Stimulated activated CD4-positive, alpha-beta T cell treated with anti-CD3 and anti-CD28 coated beads, Interleukin-1b, Interleukin-23, amount 100 ng/mL, for 1 hour (primary cell): ENCODE measurements at places on chromosomes 11 and 22.

GRCh38 chr11:90738799-90739198, 516.0 kb upstream of the CHORDC1 start:
- no peak for DNase-seq

GRCh38 chr11:36693139-36693843, 95.3 kb upstream of the RAG2 start:
- no peak for DNase-seq

DNA sequence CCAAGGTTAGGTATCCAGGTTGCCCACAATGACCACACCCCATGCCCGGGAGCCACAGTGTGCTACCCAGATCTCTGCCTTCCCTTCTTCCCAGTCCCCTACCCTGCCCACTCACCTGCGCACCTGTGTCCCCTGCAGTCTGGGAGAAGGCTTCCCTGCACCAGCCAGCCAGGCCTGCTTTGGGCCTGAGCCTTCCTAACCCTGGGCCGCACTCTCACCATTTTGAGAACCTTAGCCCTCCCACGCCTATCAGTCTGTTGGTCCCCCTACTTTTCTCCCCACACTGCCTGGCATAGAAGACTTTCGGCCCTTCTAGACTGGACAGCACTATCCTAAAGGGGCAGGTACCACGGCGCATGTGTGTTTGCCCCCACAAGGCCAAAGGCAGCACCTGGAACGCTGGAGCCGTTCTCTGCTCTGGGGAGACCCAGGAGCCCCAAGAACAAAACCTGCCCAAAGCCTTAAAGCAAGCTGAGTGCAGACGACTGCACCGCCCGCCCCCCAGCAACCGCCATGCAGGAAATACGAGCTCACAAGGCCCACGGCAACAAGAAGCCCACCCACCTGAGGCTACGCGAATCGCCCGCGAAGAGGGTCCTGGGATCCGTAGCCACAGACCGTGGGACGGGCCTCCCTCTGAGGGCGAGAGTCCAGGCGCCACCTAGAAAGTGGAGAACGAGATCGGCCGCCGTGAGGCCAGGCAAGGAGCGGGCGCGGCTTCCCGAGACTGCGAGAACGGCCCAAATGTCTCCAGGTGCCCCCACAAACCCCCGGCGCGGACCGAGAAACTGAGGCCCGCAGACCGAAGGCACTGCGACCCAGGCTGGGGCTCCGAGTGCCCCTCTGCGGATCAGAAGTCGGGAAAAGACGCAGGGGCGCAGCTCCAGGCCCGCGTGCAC, 546 bp downstream of the GNB1L start:
- no peak for DNase-seq

DNA sequence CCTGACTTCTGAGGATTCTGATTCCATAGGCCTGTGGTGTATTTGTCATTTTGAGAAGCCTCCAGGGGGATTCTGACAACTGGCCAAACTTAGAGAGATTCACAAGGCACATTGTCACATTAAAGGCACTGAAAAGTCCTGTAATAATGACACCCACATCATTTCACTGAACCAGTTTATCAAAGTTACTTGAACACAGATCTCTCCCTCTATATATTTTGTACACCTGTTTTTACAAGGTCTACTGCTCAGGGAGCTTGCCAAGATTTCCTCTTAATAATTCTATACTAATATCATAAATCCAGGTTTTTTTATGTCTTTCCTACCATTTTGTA, 50.0 kb downstream of the LRRC74B start:
- no peak for DNase-seq

GRCh38 chr22:42317691-42318547, 47.5 kb upstream of the TCF20 start:
- no peak for DNase-seq

GRCh38 chr11:111069066-111069465, 176.5 kb upstream of the POU2AF2 start:
- DNase-seq: no peak

- no peak for DNase-seq
Observed at GRCh38 chr11:128342511-128343134, 244.7 kb downstream of the ETS1 start.

- DNase-seq: peak; percentile 63
Observed at GRCh38 chr22:41925783-41926460, 684 bp downstream of the TNFRSF13C start.

DNA sequence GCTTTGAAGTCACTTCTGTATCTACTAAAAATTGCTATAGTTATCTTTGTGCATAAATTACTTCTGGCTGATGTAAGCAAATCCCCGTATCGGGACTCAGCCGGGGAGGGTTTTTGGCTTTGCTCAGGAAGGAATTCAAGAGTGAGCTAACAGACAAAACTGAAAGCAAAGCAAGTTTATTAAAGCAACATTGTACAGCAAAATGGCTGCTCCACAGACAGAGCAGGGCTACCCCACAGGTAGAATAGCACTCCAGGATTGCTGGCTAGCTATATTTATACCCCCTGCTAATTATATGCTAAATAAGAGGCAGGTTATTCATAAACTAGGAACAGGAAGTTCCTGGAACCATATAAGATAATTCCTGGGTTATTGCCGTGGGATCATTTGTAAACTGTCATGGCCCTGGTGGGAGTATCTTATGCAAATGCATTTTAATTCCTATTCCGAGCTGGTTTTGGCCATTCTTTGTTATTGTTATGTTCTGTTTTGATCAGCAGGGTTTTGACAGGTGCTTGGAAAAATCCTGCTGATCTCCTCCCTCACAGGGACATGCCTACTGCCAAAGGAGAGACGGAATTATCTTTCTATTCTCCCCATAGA, 15.2 kb downstream of the MIF start:
- DNase-seq: no peak

- DNase-seq: no peak
Observed at GRCh38 chr11:7575841-7576725, 62.3 kb downstream of the PPFIBP2 start.

- no peak for DNase-seq
Observed at GRCh38 chr22:30945653-30946052, 22.9 kb downstream of the MORC2 start.

GRCh38 chr11:128254941-128255340, 332.4 kb downstream of the ETS1 start:
- no peak for DNase-seq

DNA sequence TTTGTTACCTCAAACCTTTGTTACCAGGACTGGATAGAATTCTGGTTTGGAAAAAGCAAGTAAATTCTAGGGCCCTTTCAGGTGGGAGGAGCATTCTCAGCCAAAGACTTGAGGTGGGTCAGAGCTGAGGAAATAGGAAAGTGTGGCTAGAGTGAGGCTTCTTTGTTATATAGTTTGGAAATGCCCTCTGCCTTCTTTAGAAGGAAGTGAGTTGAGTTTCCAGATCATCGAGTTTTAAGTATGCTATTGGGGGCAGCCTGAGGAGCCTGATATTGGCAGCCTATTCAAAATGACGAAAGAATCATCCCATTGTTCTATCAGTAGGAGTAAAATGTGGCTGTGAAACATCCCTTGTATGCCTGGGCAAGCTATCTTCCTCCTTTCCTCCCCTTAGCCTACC, 134.1 kb downstream of the ARHGAP42 start:
- DNase-seq: no peak

- DNase-seq: no peak
Observed at GRCh38 chr22:46464701-46465344, 72.6 kb downstream of the CELSR1 start.

- no peak for DNase-seq
Observed at GRCh38 chr11:111186308-111186915, 59.1 kb upstream of the POU2AF2 start.

- DNase-seq: no peak
Observed at GRCh38 chr22:20206709-20207215, 55.9 kb upstream of the CCDC188 start.

GRCh38 chr22:19543970-19544708, 19.9 kb upstream of the CLDN5 start:
- DNase-seq: no peak

- no peak for DNase-seq
Observed at GRCh38 chr11:118051611-118052461, 25.0 kb upstream of the TMPRSS4 start.

DNA sequence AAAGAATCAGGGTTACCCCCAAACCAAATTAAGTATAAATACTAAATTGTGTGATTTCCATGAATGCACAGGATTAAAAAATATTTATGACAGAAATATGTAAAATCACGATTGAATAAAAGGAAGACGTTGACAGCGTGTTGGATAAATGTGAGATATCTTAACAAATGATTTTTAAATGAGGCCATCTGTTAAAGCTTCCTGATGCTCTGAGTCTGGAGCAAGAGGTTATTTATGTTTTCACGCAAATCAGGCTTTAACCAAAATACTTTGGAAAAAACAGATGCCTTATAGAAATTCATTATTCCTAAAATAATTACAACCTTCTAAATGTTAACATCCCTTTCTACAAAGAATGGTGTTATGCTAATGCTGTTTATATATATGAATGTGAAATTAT, 123.3 kb downstream of the PAX6 start:
- DNase-seq: no peak

DNA sequence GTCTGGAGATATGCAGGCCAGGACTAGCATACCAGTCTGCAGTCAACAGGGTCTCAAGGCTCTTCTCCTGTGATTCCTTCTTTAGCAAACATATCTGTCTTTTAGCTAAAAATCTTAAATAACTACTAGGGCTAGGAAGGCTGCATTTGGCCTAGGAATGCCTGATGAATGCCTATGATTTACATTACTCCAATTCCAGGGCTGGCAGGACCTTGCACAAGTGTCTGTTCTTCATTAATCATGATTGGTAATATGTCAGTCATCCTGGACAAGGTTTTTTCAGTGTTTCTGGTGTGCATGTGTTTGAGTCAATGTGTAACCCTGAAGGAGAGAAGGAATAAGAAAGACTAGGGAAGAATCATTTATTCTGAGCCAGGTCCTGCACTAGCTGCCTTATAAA, 280.5 kb upstream of the NARS2 start:
- DNase-seq: no peak

DNA sequence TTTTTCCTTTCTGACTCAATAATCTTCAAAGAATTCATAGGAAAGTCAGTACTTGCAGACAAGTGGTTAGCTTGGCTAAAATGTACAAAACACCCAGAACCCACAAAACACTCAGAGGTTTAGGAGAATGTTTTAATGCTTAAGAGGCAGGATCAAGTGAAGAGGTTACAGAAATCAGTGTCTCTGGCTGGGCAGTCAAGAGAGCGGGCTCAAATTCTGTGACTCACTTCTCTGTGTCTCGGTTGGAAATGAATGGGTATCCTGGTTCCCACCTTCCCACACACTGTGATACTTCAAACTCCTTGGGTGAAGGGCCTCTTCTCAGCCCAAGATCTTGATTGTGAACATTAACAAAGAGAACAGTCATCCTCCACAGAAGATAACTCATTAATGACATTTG, 3.8 kb downstream of the MPEG1 start:
- DNase-seq: no peak

DNA sequence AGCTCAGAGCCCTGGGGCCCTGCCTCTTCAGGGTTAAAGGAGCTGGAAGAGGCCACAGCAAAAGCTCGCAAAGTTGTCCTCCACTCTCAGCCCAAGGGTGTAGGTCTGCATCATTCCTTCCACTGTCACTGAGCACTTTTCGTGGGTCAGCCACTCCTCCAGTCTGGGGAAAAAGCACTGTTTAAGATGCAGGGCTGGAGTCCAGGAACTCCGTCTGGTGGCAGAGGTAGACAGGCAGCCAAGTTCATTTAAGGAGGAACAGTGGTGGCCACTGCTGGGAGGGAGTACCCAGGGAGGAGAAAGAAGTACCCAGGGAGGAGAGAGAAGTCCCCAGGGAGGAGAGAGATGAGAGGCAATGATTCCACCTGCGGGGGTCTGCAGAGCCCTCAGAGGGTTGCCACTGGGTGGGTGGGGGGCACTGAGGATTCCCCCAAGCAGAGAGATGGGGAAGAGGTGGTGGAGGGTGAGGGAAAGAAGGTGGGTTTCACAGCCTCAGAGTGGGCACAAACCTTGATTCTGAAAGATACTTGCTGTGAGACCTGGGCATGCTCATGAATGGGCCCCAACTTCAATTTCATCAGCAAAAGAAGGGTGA, 70.0 kb upstream of the B3GAT1 start:
- no peak for DNase-seq

DNA sequence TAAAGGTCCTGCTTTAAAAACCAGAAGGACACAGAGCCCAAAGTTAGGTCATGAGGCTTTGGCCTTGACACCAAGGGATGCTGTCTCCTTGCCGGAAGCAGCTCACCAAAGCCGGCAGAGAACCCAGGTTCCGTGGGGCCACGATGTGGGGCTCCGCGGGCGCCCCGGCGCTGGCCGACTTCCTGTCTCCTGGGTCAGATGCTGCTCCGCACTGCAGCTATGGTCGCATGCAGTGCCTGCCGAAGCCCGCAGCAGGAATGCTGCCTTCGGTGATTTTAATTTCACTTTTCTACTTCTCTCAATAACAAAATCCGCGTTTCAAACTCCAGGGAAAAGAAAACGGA, 454 bp upstream of the OTUB1 start:
- no peak for DNase-seq

DNA sequence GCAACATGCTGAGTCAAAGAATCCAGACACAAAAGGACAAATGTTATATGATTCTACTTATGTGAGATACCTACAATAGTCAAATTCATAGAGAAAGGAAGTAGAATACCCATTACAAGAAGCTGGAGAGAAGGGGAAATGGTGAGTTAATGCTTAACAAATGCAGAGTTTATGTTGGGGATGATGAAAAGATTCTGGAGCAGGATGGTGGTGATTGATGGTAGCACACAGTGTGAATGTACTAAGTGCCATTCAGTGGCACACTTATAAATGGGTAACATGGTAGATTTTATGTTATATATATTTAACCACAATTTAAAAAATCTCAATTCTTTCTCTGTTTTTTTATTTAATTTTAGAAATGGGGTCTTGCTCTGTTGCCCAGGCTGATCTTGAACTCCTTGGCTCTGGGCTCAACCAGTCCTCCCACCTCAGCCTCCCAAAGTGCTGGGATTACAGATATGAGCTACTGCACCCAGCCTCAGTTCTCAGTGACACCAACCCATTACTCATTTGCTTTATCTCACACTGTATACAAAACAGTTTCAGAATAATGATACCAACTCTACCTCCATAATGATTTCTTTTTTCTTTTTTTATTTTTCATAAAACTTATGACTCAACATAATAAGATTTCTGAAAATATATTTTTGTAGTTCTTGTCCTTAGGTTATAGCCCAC, 9.6 kb upstream of the RELA start:
- no peak for DNase-seq

GRCh38 chr11:86372586-86372985, 2.1 kb upstream of the CCDC81 start:
- DNase-seq: no peak

- DNase-seq: no peak
Observed at GRCh38 chr11:133524488-133524887, 7.8 kb downstream of the OPCML start.

- no peak for DNase-seq
Observed at GRCh38 chr22:22520020-22520656, at the start of gene ZNF280A. ZNF280A (minus strand) TSS chr22:22520270; CDS start chr22:22515630, 4,640 bp downstream.

GRCh38 chr11:74777877-74778276, 29.2 kb downstream of the RNF169 start:
- no peak for DNase-seq

GRCh38 chr22:47122441-47123000, 360.1 kb downstream of the TBC1D22A start:
- no peak for DNase-seq

DNA sequence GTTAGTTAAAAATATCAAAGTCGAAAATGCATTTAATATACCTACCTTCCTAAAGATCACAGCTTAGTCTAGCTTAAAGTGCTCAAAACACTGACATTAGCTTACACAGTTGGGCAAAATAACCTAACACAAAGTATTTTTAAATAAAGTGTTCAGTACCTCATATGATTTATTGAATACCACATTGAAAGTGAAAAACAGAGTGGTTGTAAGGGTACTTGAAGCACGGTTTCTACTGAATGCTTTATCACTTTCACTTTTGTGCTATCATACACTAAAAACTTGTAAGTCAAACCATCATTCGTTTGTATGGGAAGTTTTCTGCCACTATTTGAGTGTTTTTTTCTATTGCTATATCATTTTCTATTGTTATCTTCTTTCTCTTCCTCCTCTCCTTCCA, 36.6 kb downstream of the ZBTB44 start:
- no peak for DNase-seq
